ENCODE measurements at places on chromosomes 6 and 20.

DNA sequence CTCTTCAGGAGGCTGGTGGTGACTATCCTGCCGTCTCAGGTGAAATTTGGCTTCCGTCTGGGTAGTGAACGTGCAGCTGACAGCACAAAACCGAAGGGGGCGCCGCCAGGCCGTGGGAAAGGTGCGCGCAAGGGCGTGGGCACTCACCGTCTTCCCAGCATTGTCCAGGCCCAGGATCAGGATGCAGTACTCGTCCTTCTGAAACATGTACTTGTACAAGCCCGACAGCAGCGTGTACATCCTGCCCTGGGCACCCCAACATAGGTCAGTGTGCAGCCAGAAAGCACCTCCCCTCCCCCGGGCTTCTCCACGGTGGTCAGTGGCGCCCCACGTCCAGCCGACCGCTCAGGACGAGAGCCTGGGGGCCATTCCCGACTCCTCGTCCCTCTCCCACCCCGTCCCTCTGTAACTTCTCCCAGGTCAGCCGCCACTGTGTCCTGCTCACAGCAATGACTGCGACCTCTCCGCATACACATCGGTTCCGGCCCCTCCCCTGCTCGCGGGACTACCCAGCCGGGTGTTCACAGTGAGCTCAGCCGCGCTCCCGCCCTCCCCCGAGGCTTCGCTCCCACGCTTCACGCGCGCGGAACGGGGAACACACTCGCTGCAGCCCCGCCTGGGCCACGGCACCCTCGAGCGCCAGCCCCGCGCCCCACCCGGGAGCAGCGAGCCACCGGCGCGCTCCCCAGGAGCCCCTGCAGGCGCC is 771 bp downstream of the ARFRP1 start:
- no peak for DNase-seq

DNA sequence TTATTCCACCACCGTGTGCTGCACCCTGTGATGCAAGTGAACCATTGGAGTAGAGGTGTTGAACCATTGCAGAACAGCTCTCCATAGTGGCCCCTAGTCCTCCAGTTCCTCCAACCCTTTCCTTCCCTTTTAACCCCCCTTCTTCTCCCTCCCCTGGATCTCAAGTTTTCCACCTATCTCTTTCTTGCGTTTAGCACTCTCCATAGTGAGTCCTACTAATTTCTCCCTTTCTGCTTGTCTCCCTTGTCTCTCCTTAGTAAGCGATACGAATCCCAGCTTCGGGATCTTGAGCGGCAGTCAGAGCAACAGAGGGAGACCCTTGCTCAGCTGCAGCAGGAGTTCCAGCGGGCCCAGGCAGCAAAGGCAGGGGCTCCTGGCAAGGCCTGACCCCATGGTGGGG is 1.1 kb downstream of the PFDN6 start:
- no peak for DNase-seq

GRCh38 chr6:34457742-34458735 is 7.8 kb upstream of the PACSIN1 start:
- no peak for DNase-seq

DNA sequence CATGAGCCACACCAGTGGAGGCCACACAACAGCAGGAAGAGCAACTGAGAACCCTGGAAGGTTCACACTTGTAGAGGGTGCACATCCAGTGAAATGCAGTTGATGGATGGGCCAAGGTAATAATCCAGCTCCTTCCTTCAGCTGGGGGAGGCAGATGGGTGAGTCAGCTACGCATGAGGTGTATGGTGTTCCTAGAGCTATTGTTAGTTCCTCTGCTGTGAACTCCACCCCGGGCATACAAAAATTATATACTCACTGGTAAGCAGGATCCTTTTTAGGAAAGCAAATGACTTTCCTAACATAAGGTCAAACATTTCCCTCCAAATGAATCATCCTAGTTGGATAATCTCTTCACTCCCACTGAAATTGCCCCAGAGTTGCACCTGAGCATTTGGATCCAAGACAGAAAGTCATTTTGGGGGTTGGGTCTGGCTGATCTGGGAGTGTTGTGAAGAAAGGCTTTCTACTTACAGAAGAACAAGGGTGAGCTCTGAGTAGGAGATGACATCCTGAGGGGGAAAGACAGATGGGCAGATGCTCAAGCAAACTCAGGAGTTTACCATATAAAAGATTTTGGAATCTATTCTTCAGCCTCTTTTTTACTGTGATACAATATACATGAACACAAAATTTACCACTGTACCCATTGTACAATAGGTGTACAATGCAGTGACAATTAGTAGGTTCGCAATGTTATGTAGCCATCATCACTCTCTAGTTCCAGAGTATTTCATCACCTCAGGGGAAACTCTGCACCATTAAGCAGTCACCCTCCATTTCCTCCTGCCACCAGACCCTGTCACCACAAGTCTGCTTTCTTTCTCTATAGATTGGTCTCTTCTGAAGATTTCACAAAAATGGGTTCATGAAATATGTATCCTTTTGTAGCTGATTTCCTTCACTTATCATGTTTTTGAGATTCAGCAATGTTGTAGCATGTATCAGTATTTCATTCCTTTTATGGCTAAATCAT is 11.1 kb downstream of the HLA-F start:
- no peak for DNase-seq

DNA sequence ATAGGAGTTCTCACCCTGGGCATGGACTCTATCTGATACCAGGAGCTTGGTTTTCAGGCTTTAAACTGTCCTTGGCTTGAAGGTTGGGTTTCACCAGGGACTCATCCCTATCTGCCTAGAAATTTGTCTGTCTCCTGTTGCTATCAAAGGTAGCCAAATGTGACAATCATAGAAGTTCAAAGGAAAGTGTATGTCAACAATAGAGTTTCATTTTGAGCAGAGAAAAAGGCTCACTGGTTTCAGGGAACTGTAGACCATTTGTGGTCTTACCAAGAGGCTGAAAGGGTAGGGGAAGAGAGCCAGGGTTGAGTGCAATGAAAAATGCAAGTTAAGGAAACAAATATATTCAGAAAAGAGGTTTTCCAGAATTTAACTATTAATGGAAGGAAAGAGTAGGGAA is 966.8 kb upstream of the CITED2 start:
- DNase-seq: no peak

Measured in stimulated activated CD8-positive, alpha-beta memory T cell treated with anti-CD3 and anti-CD28 coated beads, Interleukin-2, amount 100 ng/mL, for 1 hour (primary cell).